Activated gamma-delta T cell treated with anti-CD3 and anti-CD28 coated beads, Interleukin-2, amount 50 U/mL, for 16 hours (primary cell): ENCODE measurements at places on chromosomes 2 and 18.

GRCh38 chr2:41446266-41446665, 601.6 kb upstream of the PKDCC start:
- DNase-seq: no peak

GRCh38 chr2:11179899-11180298, 24.6 kb downstream of the SLC66A3 start:
- no peak for DNase-seq

DNA sequence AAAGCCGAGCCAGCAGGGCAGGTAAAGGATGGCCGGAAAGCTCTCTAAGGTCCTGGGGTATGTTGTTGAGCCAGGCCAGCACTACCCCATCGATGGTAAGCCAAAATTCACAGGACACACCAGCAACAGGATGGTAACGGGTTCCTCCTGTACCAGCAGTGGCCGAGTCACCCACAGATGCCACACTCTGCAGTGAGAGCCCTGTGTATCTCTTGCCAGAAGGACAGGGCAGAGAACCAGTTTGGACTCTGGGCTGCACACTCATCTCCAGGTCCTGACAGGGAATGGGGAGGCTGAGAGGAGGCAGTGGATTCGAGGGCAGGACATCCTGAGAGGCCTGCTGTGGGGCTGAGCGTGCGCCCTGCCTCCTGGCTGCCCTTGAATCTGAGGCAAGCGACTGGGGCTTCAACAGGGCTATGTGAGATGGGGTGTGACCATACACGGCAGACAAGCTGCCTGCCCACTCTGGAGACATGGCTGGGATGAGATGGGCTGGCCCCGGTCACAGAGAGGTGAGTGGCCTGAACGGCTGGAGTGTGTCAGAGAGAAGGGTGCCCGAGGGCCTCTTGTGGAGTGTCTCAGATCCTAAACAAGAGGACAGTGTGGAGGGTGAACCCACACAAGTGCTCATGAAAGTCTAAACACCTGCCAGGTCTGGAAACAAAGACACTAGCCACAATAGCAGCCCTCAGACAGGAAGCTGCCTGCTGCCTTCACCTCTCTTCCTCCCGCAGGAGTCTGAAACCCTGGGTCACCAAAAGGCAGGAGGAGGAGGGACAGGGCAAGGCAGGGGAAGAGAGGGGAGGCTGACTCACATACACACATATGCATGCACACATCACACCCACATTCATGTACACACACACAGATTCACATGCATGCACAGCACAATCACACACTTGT, 182.3 kb downstream of the LOXHD1 start:
- DNase-seq: no peak

DNA sequence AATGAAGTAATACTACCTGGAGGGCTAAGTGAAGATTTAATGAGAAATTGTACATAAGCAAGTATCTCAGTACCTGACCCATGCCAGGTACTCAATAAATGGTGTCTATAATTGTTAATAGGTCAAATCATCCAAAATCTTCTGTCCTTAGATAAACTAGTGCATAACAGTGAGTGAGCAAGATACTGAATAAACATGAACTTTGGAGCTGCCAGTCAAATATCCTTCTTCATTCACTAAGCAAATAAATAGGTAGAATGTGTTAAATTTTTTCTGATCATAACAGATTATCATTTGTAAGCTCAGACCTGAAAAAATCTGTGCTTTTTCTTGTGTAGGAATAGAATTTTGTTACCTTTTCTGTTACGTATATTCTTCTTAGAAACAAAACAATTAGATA, 39.6 kb downstream of the RAB3GAP1 start:
- no peak for DNase-seq

GRCh38 chr2:20624156-20624883, 26.6 kb downstream of the HS1BP3 start:
- DNase-seq: no peak

GRCh38 chr2:204738721-204739120, 193.4 kb downstream of the PARD3B start:
- no peak for DNase-seq

DNA sequence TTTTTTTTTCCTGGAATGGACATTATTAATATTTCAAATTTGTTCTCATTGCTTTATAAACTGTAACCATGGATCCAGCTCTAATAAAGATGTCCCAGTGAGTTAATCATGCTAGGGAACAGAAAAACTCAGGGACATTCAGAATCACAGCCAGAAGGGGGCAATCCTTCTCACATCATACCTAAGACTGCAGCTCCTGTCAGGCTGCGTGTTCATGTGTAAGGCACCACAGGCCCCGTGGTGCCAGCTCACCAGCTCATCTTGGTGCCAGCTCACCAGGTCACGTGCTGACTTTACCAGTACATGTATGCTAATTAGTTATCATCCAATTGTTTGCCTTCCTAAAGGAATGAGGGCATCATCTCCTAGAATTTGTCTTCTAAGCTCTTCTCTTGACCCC, 84.7 kb upstream of the NEDD4L start:
- DNase-seq: no peak

DNA sequence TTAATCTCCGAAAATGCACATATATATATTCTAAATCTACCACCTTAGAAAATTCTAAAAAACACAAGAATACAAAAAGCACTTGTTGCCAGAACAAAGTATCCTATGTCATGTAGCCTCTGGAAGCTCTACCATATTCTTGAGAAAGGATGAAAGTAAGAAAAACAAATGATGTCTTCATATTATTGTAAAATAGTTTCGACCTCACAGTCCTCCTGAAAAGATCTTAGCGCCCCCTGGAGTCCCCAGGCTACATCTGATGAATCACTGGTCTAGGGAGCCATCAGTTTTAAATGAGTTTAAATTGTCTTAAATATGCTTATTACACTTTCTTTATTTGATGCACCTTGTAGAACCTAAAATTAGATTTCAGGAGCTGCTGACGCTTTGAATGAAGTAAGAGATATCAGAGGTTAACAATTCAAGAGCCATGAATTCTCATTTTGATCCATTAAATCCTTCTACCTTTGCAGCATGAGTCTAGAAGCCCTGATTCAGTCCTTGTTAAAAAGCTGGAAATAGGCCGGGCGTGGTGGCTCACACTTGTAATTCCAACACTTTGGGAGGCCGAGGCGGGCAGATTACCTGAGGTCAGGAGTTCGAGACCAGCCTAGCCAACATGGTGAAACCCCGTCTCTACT, 138.8 kb downstream of the MCFD2 start:
- no peak for DNase-seq

DNA sequence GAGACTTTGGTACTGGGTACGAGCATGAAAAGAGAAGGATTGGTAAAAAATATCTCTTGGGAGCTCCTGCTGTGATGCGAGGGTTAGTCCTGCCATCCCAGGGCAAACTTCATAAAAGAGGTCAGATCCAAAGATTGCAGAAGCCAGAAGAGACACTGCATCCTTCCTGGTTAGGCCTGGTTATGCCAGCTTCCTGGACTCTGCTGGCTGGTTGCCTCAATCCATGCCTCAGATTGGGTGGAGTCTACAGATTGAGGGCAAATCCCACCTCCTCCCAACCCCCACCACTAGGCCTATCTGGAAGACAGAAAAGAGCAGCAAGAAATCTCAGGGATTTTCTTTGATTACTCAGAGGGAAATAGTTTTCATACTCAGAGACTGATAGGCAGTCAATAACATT, 5.3 kb upstream of the ACADL start:
- no peak for DNase-seq

GRCh38 chr2:75102011-75102410, 97.3 kb downstream of the TACR1 start:
- no peak for DNase-seq

DNA sequence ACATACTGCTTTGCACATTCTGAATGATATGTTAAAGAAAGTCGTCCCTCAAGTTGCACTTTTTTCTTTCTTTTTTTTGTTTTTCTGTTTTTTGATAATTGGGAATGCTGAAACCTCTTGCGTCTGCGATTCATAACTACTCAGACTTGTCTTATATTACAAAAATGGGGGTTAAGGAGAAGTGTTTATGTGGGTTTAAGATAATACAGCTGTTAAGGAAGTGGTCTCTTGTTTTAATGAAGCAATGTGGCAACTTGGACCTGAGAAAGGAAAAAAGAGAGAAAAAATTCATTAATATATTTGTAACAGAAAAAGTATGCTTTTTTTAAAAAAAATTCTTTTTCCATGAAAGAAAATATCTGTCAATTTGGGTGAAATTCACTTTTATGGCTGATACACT, 268.5 kb upstream of the CCDC68 start:
- DNase-seq: no peak

- no peak for DNase-seq
These were observed 78.8 kb downstream of the MYL12B start for GRCh38 chr18:3340682-3341097.

- no peak for DNase-seq
These were observed 91.5 kb downstream of the ADD2 start for GRCh38 chr2:70676301-70677035.

DNA sequence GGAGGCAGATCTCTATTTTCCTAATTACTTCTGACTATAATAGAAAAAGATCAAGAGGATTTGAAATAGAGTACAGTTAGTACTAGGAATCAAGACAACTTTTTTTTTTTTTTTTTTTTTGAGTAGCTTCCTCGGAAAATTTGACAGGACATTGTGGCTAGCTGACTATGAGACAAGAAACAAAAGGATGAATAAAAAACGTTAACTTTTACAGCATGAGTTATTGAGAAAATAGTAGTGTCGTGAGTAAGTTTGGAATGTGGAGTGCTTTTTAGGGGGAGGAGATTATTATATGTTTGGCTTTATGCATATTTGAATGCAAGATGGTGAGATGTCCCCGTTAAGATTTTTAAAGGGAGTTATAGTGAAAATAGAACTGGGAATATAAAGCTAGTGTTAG, 27.7 kb upstream of the CPS1 start:
- DNase-seq: no peak

DNA sequence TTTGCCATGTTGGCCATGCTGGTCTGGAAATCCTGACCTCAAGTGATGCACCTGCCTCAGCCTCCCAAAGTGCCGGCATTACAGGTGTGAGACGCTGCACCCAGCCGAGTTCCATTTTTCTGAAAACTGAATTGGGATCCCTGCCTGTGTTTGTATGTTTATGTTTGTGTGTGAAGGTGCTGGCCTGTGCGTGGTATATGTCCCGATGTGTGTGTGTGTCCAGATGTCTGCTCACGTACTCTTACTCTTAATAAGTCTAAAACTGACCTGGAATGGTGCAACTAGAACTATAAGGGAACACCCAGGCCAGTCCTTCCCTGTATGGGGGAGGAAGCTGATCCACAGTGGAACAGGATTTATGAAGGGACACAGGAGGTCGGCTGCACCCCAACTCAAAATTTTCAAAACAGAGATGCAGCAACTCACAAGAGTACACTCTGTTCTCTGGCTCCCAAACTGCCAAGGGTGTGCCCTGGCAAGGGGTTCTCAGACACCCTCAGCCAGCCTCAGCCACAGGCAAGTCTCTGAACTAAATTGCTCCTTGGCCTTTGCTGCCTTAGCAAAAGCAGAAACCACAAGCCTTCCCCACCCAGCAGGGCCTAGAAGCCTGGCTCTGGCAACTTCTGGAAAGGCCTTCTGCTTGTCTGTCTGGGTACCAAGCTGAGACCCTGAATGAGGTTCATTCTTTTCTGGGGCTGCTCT, 36.5 kb downstream of the RHOB start:
- no peak for DNase-seq

DNA sequence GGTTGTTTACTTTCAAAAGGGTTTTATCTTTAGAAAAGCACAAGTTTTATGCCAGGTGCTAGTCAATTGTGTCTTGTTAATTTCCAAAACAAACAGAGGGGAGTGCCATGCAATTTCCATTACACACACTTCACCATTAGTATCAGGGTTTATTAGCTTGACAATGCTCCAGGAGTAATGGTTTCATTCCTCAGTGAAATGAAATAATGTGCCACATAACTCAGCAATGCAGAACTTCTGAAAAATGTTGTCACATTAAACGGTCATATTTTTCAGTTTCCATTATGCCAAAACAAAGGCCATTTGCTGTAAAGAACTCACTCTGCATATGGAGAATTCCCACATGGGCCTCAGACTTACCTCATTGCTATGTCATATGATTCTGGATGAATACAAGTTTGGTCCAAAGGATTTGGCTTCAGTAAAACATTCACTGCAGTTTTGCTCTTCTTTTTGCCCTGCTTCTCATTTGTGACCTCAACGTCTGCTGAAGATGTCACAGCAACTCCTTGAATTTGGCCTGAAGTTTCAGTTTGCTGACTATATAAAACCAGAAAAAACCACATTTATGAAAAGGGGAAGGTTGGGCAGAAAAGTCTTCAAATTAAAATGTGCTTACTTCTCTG, 198.2 kb downstream of the SRBD1 start:
- DNase-seq: no peak
